ENCODE measurements at places on chromosomes 2 and 18. TPM values are rescaled to one million over a fixed set of nuclear protein-coding genes. Genes with fewer than 3 reads are reported as not detected.

IHH gene
- total RNA-seq = 17.3 TPM

CSRNP3 gene
- total RNA-seq = 10.7 TPM

SALL3 gene
- total RNA-seq = 0.51 TPM

GRCh38 chr2:235433860-235434259 lies 60.0 kb upstream of the AGAP1 start:
- DNase-seq = no peak

- DNase-seq = no peak
These were observed 54.3 kb upstream of the ITGA6 start for GRCh38 chr2:172373076-172373475.

- no peak for DNase-seq
These were observed 656.9 kb downstream of the EPHA4 start for GRCh38 chr2:220915092-220915623.

Data from progenitor cell of endocrine pancreas (in vitro differentiated cells).